Urinary bladder (tissue), 4 donors: ENCODE measurements at places on chromosomes 12 and 14.

DNA sequence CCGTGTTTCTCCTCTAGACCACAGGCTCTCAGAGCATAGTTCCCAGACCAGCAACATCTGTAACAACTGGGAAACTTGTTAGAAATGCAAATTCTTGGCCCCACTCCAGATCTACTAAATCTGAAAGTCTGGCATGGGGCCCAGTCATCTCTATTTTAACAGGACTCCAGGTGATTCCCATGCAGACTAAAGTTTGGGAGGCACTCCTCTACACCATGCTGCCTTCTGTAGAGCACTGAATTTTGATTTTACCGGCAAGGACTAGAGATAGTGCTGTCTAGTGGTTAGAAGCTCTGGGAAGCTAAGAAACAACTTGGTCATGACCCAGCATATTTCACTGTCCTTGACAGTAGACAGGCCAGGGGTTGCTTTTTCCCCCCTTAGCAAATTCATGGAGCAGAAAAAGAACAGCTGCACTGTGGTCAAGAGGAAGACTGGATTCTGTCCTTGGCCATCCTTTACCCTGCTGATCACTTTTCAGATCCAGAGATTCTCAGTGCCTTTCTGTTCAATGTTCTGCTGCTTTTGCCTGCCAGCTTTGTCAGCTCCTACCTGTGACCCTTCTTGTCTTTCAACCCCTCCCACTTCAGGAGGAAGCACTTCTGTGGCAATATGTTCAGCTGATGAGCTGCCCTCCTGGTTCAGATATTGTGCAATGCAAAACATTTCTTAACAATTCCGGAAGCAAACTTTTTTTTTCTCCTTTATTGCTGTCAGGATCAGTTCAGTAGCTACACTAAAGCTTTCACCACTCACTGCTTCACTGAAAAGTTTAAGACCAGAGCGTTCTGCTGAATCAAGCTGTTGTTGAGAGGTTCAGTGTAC lies 133.8 kb upstream of the NUDT4 start:
- DNase-seq, result peak; percentile 28

- DNase-seq, result no peak
Measured at GRCh38 chr12:128056136-128056801, 210.7 kb upstream of the TMEM132C start.

- DNase-seq, result no peak
Measured at GRCh38 chr14:68669603-68670358, 123.1 kb downstream of the ZFP36L1 start.

- no peak for DNase-seq
Measured at GRCh38 chr12:130621696-130622298, 94.3 kb downstream of the RIMBP2 start.

- DNase-seq, result no peak
Measured at GRCh38 chr12:68425998-68426397, 93.8 kb upstream of the MDM1 start.

GRCh38 chr12:131105736-131106348 lies 152.1 kb downstream of the ADGRD1 start:
- DNase-seq, result no peak

GRCh38 chr14:92348154-92348553 lies 25.2 kb downstream of the SLC24A4 start:
- peak; percentile 73 for DNase-seq

DNA sequence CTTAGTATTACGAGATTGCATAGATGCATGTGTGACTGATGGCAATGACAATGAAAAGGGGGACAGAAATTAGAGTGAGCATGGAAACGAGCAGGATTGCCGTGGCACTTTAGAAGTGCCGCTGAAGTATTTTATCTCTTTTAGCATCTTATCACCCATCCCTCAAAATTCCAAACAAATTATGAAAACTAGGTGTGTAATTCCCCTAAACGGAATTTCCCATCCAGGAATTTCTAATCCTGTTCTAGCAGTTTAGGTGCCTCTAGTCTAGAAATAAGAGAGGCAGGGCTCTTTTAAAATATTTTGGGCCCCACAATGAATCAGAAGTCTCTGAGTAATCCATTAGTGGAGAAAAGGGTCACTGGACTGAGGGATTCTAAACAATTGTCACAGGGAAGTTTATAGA lies 947 bp downstream of the TMEM52B start:
- no peak for DNase-seq

DNA sequence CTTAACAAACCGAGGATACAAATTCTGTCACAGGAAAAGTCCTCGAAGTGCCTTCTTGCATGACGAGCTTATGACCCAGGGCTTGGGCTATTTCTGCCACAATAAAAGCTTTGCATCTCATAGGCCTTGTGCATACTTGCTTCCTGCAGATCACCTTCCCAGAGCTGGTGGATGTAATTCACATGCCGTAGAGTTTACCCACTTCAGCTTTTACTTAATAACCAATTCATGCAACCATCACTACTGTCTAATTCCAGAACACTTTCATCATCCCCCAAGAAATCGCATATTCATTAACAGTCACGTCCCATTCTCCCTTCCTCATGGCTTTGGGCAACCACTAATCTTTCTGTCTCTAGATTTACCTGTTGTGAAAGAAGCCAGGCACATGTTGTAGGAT lies 9.0 kb upstream of the BDKRB1 start:
- DNase-seq, result no peak

GRCh38 chr12:131902332-131903241 lies 8.2 kb downstream of the ULK1 start:
- DNase-seq, result no peak

DNA sequence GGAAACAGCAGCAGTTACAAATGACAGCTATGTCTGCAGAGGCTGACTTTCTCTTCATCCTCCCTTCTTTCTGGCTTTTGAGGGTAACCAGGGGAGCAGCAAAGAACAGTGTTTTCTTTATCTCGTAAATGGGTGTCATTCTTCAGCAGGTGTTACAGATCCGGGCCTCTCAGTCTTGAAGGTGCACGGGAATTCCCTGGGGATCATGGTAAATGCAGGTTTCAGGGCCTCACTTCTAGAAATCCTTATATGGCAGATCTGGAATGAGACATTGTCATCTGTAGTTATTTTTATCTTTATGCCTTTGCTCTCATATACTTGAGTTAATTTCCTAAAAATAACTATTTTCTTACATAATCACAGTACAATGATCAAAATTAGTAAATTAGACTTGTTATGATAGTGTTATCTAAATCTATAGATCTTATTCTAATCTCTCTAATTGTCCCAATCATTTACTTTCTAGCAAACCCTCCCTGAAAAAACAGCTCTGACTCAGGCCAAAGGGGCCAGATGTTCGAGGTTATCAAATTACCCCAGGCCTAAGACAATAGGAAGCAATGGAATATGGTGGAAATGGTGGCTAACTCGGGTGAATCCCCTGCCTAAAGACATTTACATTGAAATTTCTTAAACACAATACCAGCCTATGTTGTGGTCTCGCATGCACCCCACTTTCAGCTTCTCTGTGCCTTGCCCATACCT lies 145.0 kb downstream of the CAND1 start:
- no peak for DNase-seq
